MCF 10A (cell line): ENCODE measurements at places on chromosomes 6 and 20. TPM values are rescaled to one million over a fixed set of nuclear protein-coding genes. Genes with fewer than 3 reads are reported as not detected.

GRCh38 chr20:53656293-53657202 is 62.9 kb upstream of the ZNF217 start:
- H3K4me3 ChIP-seq = no peak overlapping the region
- H3K27ac ChIP-seq = peak overlapping the region; percentile 79
- H3K4me1 ChIP-seq = peaks cover 24% of the 10 kb centered on the region
- peak; percentile 67 for DNase-seq

GRCh38 chr20:52978851-52979250 is 6.7 kb downstream of the TSHZ2 start:
- no peak overlapping the region for H3K4me3 ChIP-seq
- no peak for DNase-seq
- H3K27ac ChIP-seq = no peak overlapping the region
- no peaks in the 10 kb centered on the region for H3K27me3 ChIP-seq
- peaks cover 37% of the 10 kb centered on the region for H3K4me1 ChIP-seq
- H3K36me3 ChIP-seq = no peaks in the 10 kb centered on the region

GRCh38 chr6:53894091-53894490 is 99.3 kb downstream of the LRRC1 start:
- H3K4me3 ChIP-seq = no peak overlapping the region
- DNase-seq = peak; percentile 24
- H3K4me1 ChIP-seq = peaks cover 10% of the 10 kb centered on the region
- no peaks in the 10 kb centered on the region for H3K36me3 ChIP-seq
- no peak overlapping the region for H3K27ac ChIP-seq

DNA sequence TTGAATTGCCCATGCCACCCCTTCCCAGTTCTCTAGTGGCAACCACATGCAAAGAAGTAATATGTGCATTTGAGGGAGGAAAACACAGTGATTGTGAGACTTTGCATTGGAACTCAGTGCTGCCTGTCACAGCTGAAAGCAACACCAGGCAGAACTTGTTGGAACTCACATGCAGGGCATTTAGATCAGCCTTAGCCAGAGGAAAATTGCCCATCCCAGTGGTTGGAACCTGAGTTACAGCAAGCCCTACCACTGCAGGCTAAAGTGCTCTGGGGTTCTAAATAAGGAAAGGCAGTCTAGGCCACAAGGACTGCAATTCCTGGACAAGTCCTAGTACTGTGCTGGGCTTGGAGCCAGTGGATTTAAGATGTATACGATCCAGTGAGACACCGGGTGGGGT is 245.3 kb upstream of the UFL1 start:
- no peaks in the 10 kb centered on the region for H3K36me3 ChIP-seq
- no peaks in the 10 kb centered on the region for H3K27me3 ChIP-seq
- no peak for DNase-seq
- H3K4me3 ChIP-seq = no peak overlapping the region
- no peak overlapping the region for H3K27ac ChIP-seq

- no peaks in the 10 kb centered on the region for H3K27me3 ChIP-seq
- no peaks in the 10 kb centered on the region for H3K4me1 ChIP-seq
- no peak for DNase-seq
- H3K27ac ChIP-seq = no peak overlapping the region
- H3K4me3 ChIP-seq = no peak overlapping the region
- H3K36me3 ChIP-seq = no peaks in the 10 kb centered on the region
Observed at GRCh38 chr6:134950482-134950881, 581 bp upstream of the ALDH8A1 start.

- DNase-seq = no peak
- no peaks in the 10 kb centered on the region for H3K36me3 ChIP-seq
- no peaks in the 10 kb centered on the region for H3K27me3 ChIP-seq
- no peak overlapping the region for H3K4me3 ChIP-seq
Observed at GRCh38 chr6:119483908-119484307, 134.3 kb upstream of the MAN1A1 start.

- no peak overlapping the region for H3K4me3 ChIP-seq
- no peak for DNase-seq
- no peaks in the 10 kb centered on the region for H3K27me3 ChIP-seq
- no peaks in the 10 kb centered on the region for H3K36me3 ChIP-seq
- no peak overlapping the region for H3K27ac ChIP-seq
Observed at GRCh38 chr20:43037605-43038309, 151.9 kb downstream of the PTPRT start.

DNA sequence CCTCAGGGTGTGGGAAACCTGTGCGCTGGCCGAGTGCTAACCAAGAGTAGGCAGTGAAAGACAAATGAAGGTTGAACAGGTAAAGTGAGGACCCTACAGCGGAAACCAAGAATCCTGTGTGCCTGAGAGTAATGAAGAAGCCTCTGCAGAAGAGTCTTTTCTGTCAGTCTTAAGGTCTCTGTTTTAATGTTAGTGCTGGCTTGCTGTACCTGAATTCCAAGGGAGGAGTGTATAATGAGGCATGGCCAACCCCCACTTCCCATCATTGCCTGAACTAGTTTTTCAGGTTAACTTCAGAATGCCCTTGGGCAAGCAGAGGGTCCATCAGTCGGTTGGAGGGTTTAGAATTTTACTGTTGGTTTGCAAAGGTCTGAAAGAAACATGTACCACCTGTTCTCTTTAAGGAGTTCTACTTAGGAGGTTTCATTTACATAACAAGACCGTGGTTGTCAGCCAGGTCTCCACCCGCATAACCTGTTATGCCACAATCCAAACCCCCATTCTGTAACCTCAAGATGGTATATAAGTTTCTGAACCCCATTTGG is 589 bp upstream of the PDCD2 start:
- H3K4me3 ChIP-seq = peak overlapping the region; percentile 99
- H3K27me3 ChIP-seq = no peaks in the 10 kb centered on the region
- H3K27ac ChIP-seq = peak overlapping the region; percentile 81
- no peak for DNase-seq
- H3K36me3 ChIP-seq = peaks cover 43% of the 10 kb centered on the region
- H3K4me1 ChIP-seq = peaks cover 6% of the 10 kb centered on the region

- no peaks in the 10 kb centered on the region for H3K27me3 ChIP-seq
- peak; percentile 76 for DNase-seq
- no peaks in the 10 kb centered on the region for H3K36me3 ChIP-seq
- H3K4me1 ChIP-seq = peaks cover 19% of the 10 kb centered on the region
- H3K27ac ChIP-seq = no peak overlapping the region
Observed at GRCh38 chr6:24991810-24992467, 56.2 kb upstream of the RIPOR2 start.

DNA sequence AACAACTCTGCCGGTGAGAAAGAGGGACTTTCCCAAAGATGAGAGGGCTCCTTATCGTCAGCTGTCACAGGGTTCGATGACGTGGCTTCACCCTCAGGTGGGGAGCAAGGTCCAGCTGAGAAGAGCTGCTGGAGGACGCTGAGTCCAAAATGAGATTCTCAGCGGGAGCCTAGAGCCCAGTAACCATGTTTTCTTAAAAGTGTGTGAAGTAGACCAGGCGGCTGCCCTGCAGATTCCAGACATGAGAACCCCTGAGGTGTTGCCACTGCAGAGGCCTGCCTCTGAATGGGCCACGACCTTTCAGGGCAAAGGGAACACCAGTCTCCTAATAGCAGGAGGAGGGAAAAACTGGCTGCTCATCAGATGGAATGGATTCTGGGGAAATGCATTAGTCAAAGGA is 375.1 kb downstream of the BTBD9 start:
- DNase-seq = no peak
- H3K27me3 ChIP-seq = no peaks in the 10 kb centered on the region
- H3K36me3 ChIP-seq = no peaks in the 10 kb centered on the region
- no peak overlapping the region for H3K4me3 ChIP-seq
- H3K4me1 ChIP-seq = peaks cover 33% of the 10 kb centered on the region

GRCh38 chr6:130494729-130495128 is 128.9 kb downstream of the TMEM200A start:
- H3K4me3 ChIP-seq = no peak overlapping the region
- H3K27ac ChIP-seq = no peak overlapping the region
- H3K4me1 ChIP-seq = no peaks in the 10 kb centered on the region
- DNase-seq = no peak
- no peaks in the 10 kb centered on the region for H3K36me3 ChIP-seq
- no peaks in the 10 kb centered on the region for H3K27me3 ChIP-seq

- H3K27me3 ChIP-seq = no peaks in the 10 kb centered on the region
- H3K4me3 ChIP-seq = no peak overlapping the region
- H3K4me1 ChIP-seq = peaks cover 13% of the 10 kb centered on the region
Observed at GRCh38 chr6:20608356-20608755, 74.1 kb downstream of the CDKAL1 start.

DNA sequence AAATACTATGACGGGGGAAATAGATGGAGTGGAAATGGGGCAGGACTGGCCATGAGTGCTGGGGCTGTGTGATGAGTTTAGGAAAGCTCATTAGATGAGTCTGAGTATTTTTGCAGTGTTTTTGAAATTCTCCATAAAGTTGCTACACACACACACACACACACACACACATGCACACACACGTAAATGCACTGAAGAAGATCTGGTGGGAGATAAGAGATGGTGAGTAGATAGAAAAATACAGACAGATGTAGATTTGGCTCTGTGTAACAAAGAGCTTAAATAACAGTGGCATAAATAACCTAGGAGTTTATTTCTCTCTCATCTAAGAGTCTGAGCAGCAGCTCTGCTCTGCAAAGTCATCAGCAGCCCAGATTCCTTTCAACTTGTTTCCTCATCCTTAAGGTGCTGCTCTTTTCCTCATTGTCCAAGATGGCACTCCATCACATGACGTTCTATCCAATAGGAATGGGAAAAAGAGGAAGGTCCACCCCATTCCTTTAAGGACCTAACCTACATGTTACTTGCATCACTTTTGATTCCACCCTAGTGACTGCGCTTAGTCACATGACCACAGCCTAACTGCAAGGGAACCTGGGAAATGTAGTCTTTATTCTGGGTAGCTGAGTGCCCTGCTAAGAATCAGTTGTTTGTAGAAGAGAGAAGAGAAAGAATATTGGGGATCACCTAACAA is 76.4 kb downstream of the EYA2 start:
- H3K36me3 ChIP-seq = no peaks in the 10 kb centered on the region
- peaks cover 10% of the 10 kb centered on the region for H3K4me1 ChIP-seq
- DNase-seq = peak; percentile 88

DNA sequence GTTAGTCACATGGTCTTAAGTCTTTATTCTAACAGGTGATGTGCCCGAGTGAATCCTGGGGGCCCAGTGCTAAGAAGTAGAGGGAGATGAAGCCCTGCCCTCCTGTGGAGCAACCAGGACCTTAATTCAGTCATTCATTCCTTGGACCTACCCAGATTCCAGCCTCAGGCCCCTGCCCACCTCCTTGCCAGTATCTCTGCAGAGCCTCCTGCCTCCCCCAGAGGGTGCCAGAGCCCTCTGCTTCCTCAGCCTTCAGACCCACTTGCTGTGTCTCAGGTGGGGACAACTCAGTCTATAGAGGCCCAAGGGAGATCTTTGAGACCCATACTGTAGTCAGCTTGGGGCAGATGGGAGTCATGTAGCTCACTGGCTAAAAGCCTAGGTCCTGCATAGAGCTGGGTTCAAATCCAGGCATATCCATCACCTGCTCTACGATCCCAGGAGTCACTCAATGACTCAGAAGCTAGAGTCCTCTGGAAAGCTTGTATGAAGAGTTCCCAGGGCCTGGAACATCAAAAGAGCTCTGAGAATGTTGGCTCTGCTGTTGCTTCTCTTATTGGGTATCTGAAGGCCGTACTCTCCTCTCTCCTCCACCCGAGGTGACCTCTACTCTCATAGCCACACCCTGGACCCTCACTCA is 3.9 kb upstream of the SIGLEC1 start:
- peaks cover 6% of the 10 kb centered on the region for H3K36me3 ChIP-seq
- no peak overlapping the region for H3K27ac ChIP-seq
- peak; percentile 59 for DNase-seq
- H3K4me1 ChIP-seq = no peaks in the 10 kb centered on the region
- peaks cover 18% of the 10 kb centered on the region for H3K27me3 ChIP-seq

DNA sequence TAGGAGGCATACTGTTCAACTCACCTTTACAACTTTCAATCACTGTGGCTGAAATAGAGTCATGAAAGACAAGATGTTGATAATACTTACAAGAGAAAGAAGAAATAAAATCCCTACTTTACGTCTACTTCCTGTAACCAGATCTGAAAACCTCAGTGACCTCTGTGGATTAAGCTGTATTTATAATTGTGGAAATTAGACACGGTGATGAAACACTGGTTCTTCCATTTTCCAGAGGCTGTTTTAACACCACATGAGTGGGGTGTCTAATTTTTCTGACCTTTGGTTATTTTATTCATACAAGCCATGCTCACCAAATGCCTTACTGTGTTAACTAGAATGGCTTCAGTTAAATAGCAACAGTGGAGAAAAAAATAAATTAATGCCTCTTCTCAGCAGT is 58.5 kb upstream of the HIVEP1 start:
- H3K36me3 ChIP-seq = no peaks in the 10 kb centered on the region
- H3K27me3 ChIP-seq = no peaks in the 10 kb centered on the region
- no peak overlapping the region for H3K27ac ChIP-seq
- H3K4me1 ChIP-seq = no peaks in the 10 kb centered on the region
- H3K4me3 ChIP-seq = no peak overlapping the region
- no peak for DNase-seq

COL12A1 gene
- 110 and 136 TPM in 2 replicates for total RNA-seq

CGAS gene
- total RNA-seq = 11.6 and 14.1 TPM in 2 replicates

PMEPA1 gene
- 60.6 and 68.5 TPM in 2 replicates for total RNA-seq

CHRNA4 gene
- total RNA-seq = not detected in 2 replicates

NRN1 gene
- total RNA-seq = not detected in 2 replicates

SIRPA gene
- total RNA-seq = 18.0 and 23.6 TPM in 2 replicates

NR2E1 gene
- total RNA-seq = not detected in 2 replicates

NTSR1 gene
- 4.5 and 6.2 TPM in 2 replicates for total RNA-seq

TDRD6 gene
- total RNA-seq = 0.56 and 0.66 TPM in 2 replicates
